ENCODE measurements at places on chromosomes 1 and 21.

- no peak for DNase-seq
Observed at GRCh38 chr21:45050345-45050796, 24.0 kb upstream of the ADARB1 start.

- DNase-seq: no peak
Observed at GRCh38 chr1:53541761-53542550, 82.8 kb downstream of the DMRTB1 start.

DNA sequence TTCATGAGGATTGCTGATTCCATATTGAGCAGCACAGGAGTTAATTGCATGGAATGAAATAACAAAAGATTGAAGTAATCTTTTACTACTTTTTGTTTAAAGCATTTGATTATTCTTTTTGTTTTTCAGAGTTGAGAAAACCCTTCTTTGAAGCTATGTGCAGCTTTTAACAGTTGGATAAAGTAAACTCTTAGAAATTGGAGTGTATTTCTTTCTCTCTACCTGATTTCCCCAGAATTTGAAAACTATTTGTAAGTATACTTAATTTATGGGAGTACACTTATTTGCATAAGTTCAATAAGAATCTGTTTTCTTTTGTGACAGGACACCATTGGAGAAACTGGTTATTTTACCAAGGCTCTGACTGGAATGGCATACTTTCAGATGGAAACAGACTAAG, 133.6 kb downstream of the TRIM33 start:
- DNase-seq: no peak

DNA sequence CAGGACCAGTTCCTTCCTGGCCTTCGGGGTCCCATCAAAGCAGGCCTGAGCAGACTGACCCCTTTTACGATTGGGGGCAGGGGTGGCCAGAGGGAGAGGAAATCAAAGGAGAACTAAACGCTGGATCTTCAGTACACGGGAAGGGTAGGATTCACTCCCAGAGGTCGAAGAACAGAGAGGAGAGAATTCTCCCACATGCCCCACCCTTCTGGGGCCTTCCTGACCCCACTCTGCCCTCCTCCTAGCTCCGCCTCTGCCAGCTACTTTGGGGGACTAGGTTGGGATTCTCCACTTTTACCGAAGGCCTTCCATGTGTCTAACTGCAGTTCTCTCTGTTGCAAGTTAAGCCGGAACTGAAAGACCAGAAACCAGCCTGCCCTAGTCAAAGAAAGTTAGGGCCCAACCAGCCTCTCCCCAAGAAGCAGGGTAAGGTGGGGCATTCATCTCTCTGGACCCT, 654 bp upstream of the ARHGEF2 start:
- no peak for DNase-seq

DNA sequence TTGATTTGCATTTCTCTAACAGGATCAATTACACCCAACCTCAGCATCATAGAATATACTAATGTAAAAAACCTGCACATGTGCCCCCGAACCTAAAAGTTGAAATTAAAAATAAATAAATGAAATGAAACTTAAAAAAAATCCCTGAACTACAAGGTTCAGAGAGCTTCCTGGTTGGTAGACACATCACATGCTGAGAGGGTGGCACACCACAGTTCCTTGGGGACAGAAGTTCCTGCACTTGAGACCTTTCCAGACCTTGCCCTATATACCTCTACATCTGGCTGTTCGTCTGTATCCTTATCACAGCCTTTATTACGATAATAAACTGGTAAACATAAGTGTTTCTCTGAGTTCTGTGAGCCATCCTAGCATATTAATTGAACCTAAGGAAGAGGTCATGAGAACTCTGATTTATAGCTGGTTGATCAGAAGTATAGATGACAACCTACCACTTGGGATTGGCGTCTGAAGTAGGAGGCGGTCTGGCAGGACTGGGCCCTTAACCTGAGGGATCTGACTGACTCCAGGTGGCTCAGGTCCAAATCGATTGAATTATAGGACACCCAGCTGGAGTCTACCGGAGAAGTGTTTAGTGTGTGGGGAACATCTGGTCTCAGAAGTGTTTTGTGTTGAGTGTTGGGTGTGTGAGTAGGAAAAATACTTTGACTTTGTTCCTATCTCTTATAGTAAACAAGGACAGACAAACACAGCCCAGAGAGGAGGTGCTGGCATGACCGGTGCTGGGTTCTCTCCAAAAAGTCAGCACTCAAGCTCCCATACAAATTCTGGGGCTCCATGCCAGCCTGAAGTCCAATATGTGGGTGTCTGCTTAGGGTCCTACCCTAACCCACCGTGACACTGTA, 19.0 kb downstream of the C1orf115 start:
- DNase-seq: no peak

DNA sequence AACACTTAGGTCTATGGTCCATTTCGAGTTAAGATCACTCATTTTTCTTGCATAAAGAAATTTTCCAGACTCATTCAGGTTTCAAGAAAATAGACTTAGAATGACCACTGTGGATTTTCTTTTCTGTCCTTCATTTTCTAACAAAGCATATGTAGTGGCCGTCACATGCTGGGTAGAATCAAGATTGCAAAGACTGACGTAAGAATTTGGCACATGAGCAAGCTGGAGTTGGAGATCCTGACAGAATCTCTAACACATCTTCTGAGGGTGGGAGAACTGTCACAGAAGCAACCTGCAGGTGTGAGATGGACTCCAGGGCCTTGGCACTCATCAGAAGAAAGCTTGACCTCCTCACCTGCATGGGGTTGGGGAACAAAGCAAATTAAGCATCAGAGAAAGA, 28.6 kb downstream of the KIF26B start:
- no peak for DNase-seq
